CMK (cell line): ENCODE measurements at places on chromosomes 13 and 19.

GRCh38 chr19:7527516-7528191 is 5.2 kb downstream of the MCOLN1 start:
- no peak for DNase-seq

DNA sequence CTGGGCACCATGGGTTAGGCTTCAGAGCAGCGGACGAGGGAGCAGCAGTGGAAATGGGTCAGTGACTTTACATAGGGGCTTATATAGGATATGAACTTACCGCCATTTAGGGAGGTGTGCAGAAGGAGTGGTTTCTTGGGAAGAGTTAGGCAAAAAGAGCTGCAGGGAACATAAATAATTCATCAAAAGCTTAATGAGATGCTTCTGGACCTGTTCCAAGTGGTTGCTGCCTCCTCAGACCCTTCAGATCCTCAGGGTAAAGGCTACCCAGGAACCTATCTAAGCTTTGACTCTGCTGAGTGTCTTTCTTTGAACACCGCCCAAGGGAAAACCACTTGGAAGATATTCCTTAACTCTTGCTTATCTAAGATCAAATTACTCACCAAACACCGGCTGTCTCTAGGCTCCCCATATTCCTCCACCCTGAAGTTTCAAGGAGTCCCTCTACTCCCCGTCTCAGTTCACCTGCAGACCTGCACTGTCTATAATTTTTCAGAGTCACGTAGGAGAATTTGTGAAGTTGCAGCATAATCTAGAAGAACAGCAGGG is at the start of gene IGFL4:
Gene IGFL4, minus strand, starts transcription at position 51 of the 549 bp plus-strand sequence. Its CDS starts 40 bp downstream, at position 11.
- DNase-seq = no peak

DNA sequence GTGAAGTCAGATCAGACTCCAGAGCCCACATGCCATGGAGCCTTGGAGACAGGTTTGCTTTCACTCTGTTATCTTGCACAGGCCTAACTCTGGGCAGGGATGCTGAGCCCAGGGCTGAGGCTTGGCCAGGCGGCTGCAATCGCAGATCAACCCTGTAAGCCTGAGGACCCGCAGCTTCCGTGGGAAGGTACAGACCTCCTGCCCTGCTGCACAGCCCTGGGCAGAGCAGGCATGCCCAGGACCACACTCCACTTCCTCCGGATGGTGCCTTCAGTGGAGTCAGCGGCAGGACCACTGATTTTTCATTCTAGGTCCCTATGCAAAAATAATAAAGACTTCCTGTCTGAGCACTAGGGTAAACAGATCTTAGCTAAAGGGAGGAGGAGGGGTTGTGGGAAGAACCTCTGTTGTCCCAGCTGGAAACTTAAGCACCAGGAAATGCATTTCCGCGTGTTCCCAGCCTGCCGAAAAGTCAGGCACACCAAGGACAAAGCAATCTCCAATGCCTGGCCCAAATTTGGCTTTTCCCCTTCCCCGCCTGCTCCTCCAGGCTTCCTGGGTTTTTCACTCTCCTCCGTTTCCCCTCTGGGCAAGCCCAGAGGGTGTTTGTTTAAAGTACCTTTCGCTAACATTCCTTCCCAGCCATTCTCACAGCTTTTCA is 87.3 kb downstream of the KCTD15 start:
- no peak for DNase-seq

- no peak for DNase-seq
These were observed 564.8 kb upstream of the SLITRK1 start for GRCh38 chr13:84446972-84447639.

DNA sequence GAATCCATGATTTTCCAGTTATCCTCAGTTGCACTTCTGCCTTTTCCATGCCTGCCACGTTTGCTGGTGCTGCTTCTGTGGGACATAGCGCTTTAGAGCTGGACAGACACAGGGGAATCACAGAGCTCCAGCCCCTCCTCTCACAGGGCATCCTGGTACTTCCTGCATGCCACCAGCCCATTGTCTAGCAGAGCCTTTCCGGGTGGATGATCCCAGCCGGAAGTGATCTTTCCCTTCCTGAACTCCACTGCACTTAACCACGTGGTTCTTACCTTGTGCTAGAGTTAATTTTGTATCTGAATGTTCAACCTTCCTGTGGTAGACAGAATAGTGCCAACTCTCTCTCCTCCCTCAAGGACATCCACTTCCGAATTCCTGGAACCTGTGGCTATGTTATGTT is 12.6 kb upstream of the OLFM4 start:
- DNase-seq = no peak

GRCh38 chr19:10555610-10555973 is 10.2 kb downstream of the KRI1 start:
- no peak for DNase-seq

DNA sequence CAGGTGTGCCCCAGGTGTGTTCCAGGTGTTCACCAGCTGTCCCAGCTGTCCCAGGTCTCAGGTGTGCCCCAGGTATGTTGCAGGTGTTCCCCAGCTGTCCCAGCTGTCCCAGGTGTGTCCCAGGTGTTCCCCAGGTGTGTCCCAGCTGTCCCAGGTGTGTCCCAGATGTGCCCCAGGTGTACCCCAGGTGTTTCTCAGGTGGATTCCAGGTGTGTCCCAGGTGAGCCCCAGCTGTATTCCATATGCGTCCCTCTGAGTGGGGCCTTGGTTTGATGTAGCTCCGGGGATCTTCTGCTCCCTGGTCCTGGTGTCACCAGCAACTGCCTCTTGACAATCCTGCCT is 719 bp upstream of the GRK1 start:
- no peak for DNase-seq

DNA sequence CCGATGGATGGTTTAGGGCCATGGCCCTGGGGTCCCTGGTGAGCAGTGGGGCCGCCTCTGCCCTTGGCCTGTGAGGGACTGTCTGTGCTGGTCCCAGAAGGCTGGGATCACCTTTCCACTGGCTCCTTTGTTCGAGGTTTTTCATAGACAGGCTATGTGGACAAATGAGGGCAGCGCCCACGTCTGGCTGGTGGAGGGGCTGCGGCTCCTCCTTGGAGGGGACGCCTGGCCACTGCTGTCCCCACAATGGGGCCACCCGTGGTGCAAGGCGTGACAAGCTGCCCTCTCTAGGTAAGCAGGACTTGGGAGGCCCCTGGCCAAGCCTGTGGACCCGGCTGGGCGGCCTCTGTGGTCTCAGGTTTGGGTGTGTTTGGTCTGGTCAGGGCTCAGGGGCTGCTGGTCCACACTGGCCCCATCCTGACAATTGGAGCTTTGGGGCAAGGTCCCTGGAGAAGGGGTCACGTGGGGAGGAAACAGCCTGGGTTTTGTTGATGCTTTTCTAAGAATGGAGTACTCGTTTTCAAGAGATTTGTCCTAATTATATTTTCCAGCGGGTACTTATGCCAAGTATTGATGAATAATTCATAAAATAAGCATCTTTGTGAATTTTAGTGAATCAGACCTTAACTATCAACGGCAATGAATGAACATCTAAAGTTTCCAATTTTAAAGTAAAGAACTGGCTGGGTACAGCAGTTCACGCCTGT is 33.3 kb downstream of the MCF2L start:
- no peak for DNase-seq

DNA sequence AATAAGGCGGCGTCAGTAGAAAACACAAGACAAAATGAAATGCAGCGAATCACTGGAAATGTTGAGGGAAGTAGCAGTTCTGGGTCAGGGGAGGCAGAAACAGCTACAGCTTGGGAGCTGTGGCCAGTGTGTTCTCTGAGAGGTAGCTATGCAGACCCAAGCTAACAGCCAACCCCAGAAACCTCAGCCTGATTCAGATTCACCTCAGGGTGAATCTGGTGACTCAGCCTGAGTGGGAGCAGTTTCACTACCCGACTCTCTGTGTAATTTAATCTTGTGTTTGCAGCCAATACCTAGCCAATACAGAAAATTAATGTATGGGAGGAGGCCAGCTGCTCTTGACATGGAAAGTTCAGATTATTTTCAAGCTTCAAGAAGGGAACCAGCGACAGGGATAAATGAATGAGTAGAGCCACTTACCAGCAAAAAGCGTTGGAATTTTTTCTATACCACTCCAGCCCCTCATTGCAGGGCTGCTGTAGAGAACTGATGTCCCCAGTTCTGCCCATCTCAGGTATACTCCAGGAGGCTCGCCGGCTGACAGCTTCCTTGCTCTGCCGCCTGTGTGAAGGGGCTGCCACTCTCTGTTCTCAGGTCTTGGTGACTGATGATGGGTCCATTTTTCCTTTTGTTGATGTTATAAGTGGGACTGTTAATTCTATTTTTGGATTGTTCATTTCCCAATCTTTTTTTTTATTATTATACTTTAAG is 8.9 kb downstream of the IGFL3 start:
- no peak for DNase-seq

DNA sequence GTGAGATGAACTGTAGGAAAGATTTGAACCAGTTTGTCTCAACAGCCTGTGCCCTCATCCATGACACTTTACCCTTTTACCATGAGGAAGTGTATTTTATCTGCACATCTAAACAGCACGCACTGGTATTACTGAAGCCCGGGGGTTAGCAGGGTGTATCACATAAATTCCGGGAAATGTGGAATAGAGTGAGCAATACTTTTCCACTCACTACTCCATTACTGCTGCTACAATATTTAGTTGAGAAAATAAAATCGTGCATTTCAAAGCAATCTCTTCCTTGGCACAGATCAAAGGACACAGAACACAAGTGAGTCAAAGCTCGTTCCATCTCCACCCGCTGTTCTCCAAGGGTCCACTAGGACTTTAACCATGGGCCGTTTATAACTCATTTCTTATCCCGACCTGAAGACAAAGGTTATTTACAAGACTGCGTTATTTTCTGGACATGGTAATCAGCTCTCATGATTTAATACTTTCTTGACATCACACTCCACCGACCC is 35.2 kb downstream of the STK24 start:
- DNase-seq = no peak

GRCh38 chr13:95743192-95743591 is 66.3 kb downstream of the DNAJC3 start:
- DNase-seq = no peak
